Small intestine (tissue), 16 donors: ENCODE measurements at places on chromosomes 1 and 21. TPM values are rescaled to one million over a fixed set of nuclear protein-coding genes. Genes with fewer than 3 reads are reported as not detected.

DNA sequence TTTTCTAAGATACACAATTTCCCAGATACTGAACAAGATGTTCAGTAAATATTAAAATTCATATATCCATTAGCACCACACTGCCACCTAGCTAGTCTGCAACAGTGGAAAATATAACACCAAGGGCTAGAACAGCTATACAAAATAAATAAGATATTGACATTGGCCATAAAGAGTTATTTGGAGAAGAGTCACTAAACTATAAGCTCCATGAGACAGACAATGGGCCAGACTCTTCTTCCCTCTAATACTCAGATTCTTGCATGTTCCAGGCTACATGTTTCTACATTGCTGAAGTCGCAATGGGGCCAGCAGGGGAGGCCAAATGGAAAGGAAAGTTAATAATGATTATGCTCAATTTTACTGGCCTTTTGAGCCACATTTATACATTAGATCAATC is 21.5 kb downstream of the SPATA6 start:
- DNase-seq = peak; percentile 12

- no peak for DNase-seq
These were observed 452.4 kb downstream of the PTPRU start for GRCh38 chr1:29688471-29689365.

HES5 gene
- polyA plus RNA-seq = 0.19 TPM

GRCh38 chr1:66197785-66198184 is 336.2 kb upstream of the SGIP1 start:
- no peak for DNase-seq

DNA sequence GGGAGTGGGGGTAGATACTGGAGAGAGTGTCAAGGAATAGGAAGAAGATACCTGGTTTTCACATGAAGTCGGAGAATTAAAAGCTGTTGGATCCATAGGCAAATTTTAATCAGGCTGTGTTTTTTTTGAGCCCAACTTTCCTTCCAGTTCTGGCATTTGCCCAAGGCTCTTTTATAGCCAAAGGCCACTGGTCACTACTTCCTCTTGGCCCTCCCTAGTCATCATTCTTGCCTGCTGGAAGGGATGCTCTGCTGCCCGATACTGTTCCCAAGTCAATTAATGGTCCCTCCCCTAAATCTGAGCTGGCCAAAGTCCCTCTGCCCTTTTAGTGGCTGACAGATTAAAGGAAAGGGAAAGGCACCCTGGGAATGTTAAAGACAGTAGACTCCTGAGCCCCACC is 102.8 kb upstream of the ZNF648 start:
- DNase-seq = no peak

- DNase-seq = no peak
These were observed 230.3 kb downstream of the DISC1 start for GRCh38 chr1:231856894-231857293.

DNA sequence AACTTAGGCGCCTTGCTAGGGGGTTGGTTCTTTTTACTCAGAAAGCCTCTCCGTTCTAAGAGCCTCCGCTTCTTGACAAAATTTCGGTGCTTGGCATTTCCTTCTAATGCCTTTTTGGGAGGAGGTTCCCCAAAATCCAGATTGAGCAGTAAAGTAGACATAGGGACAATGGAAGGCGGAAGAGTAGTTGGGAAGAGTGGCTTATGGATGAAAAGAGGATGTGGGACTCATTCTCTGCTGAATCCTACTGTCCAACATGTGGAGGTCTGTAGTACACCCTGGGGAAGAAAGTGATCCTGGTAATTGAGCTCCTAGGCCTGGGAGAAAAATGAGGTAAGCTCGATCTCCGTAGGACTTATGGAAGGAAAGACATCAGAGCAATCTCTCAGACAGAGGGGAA is 777 bp upstream of the METTL25B start:
- no peak for DNase-seq

DNA sequence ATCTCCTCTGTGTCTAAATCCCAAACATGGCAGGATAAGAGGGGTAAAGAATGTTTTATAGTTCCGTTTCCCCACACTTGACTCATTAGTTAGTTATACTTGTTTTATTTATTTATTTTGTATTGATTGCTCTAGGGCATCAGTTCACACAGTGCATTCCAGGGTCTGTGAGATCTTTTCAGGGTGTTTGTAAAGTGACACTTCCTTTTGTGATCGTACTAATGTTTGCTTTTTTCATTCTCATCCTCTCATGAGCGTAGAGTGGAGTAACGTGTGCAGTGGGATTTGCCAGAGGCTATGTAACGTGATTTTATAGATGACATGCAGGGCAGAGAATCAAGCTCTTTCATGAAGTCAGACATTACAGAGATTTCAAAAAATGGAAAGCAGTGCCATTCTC is 103.2 kb downstream of the SCCPDH start:
- DNase-seq = no peak

CYP4A11 gene
- polyA plus RNA-seq = not detected
